ENCODE measurements at places on chromosomes 1 and 21. TPM values are rescaled to one million over a fixed set of nuclear protein-coding genes. Genes with fewer than 3 reads are reported as not detected.

Gene CYP4B1
- total RNA-seq, result not detected

Gene RGS13
- not detected for total RNA-seq

Gene GBP5
- total RNA-seq, result under 0.01 TPM

Gene NUDT17
- total RNA-seq, result 2.6 TPM

Gene SLC5A3
- 21.4 TPM for total RNA-seq

Gene CTSE
- total RNA-seq, result not detected

Gene FCRLB
- 0.43 TPM for total RNA-seq

Gene FCRLA
- not detected for total RNA-seq

Gene TFF3
- total RNA-seq, result 163 TPM

Gene BRWD1
- 48.5 TPM for total RNA-seq

Gene ACTN2
- total RNA-seq, result not detected

Gene PAQR6
- 0.33 TPM for total RNA-seq

Gene CZIB
- total RNA-seq, result 50.8 TPM
